ENCODE measurements at places on chromosomes 11 and 22.
A peak's percentile ranks its signal among the peaks of the same experiment; 100 is the strongest.

DNA sequence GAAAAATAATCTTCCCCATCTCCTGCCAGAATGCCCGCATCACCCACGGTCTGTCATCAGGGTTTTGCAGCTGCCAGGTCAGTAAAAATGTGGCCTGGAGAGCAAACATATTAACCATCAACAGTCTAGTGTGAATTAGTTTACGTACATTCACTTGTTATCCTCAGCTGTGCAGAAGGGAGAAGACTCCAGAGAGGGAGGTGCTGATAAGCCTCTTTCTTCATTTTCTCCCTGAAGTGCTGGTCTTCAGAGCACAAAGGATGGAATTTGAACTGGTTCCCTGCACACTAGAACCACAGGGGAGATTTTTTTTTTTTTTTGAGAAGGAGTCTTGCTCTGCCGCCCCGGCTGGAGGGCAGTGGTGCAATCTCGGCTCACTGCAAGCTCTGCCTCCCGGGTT lies 8.2 kb downstream of the FGF19 start:
- DNase-seq = peak; percentile 5

GRCh38 chr11:101860696-101861427 lies 53.9 kb upstream of the CEP126 start:
- no peak for DNase-seq

- DNase-seq = no peak
Observed at GRCh38 chr11:60658409-60658808, 41.0 kb upstream of the MS4A8 start.

GRCh38 chr11:129352676-129353075 lies 23.0 kb upstream of the BARX2 start:
- no peak for DNase-seq

GRCh38 chr11:119361056-119361787 lies 14.7 kb upstream of the MFRP start:
- no peak for DNase-seq
